ENCODE measurements at places on chromosomes 3 and 15. TPM values are rescaled to one million over a fixed set of nuclear protein-coding genes. Genes with fewer than 3 reads are reported as not detected.

The ATG3 gene
- 32.1 TPM for total RNA-seq

The NUSAP1 gene
- total RNA-seq, result 388 TPM

The ACOX2 gene
- 4.3 TPM for total RNA-seq

The CPEB1 gene
- total RNA-seq, result 2.1 TPM

The AQR gene
- 38.4 TPM for total RNA-seq

DNA sequence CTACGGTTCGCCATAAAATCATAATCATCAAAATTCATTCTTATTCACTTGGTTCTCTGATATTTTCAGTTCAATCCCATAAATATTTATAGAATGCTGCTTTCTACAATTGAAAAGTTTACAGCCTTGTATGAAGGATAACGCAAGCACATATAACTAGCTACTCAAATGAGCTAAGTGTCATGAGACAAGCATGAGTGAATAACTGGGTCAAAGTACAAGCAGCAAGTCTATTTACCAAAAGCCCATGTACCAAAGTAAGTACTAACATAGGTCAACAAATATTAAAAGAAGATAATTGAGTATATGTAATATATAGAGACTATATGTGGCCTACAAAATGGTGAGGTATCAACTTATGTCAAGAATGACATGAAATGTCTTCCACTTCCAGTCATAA is 596.6 kb downstream of the GBE1 start:
- DNase-seq, result no peak
- H3K36me3 ChIP-seq, result no peaks in the 10 kb centered on the region
- no peaks in the 10 kb centered on the region for H3K27me3 ChIP-seq

- no peak for DNase-seq
- no peaks in the 10 kb centered on the region for H3K36me3 ChIP-seq
- no peak overlapping the region for H3K27ac ChIP-seq
- H3K27me3 ChIP-seq, result no peaks in the 10 kb centered on the region
- H3K4me1 ChIP-seq, result no peaks in the 10 kb centered on the region
Measured at GRCh38 chr3:141440942-141441341, 45.9 kb upstream of the RASA2 start.

DNA sequence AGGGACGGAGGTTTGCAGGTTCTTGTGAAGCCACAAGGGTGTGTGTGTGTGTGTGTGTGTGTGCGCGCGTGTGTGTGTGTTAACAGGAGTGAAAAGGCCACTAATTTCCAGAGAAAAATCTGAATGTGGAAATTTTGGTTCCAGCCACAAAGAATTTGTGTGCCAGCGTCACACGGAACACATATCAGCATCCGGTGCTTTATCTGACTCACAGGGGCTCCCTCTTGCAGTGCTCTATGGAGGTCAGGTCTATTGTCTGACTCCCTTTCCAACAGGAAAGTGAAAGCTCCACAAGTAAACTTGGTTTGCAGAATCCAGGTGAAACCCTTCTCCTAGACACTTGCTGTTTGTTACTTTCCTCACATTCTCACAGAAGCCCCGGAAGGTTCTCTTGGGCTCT is 6.2 kb downstream of the CLDN11 start:
- H3K4me3 ChIP-seq, result no peak overlapping the region
- no peak for DNase-seq
- H3K36me3 ChIP-seq, result no peaks in the 10 kb centered on the region
- peaks cover 42% of the 10 kb centered on the region for H3K4me1 ChIP-seq

DNA sequence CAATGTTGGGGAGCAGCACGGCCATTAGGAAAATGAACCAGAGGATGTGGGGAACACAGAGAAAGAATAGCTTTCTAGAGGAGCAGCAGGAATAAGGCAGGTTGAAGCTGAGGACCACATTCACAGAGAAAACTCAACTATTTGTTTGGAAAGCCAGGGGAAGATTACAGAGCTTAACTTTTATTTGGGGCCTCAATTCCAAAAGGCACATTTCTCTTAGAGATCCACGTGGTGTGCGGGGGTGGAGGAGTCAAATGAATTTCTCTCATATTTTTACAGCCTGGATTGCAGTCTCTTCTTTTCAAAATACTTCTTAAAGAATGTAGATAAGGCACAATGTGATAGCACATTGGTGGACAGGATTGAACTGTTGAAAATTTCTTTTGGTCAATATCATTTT is 253.7 kb downstream of the ROBO1 start:
- DNase-seq, result no peak
- no peak overlapping the region for H3K27ac ChIP-seq
- H3K4me3 ChIP-seq, result no peak overlapping the region
- no peaks in the 10 kb centered on the region for H3K4me1 ChIP-seq
- no peaks in the 10 kb centered on the region for H3K27me3 ChIP-seq

DNA sequence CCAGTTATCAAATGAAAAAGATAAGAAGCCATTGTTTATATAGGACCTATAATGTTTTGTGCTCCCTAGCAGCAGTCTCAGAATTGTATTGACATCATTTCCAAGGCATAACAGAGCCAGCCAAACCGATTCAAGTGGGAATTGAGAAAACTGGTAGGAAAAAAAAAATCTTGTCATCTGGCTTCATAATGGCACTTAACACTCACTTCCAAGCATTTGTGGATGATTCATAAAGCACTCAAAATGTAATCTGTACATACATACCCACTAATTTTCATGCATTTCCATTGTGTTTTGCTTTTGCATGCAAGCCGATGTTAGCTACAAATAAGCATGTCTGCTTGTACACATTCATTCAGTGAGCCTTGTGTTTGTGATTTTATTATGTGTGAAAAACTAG is 18.6 kb upstream of the TRPC1 start:
- H3K27ac ChIP-seq, result no peak overlapping the region
- H3K36me3 ChIP-seq, result no peaks in the 10 kb centered on the region
- no peaks in the 10 kb centered on the region for H3K4me1 ChIP-seq
- DNase-seq, result no peak
- no peaks in the 10 kb centered on the region for H3K27me3 ChIP-seq
- H3K4me3 ChIP-seq, result no peak overlapping the region

GRCh38 chr3:185960522-185961288 is 22.9 kb upstream of the TRA2B start:
- DNase-seq, result peak; percentile 28
- peaks cover 12% of the 10 kb centered on the region for H3K4me1 ChIP-seq
- no peaks in the 10 kb centered on the region for H3K36me3 ChIP-seq

GRCh38 chr3:52220380-52221026 is 4.9 kb downstream of the TLR9 start:
- H3K27me3 ChIP-seq, result no peaks in the 10 kb centered on the region
- H3K27ac ChIP-seq, result no peak overlapping the region
- H3K36me3 ChIP-seq, result no peaks in the 10 kb centered on the region

GRCh38 chr3:73036694-73037591 is 24.5 kb upstream of the EBLN2 start:
- no peak overlapping the region for H3K4me3 ChIP-seq
- no peak for DNase-seq
- H3K4me1 ChIP-seq, result peaks cover 14% of the 10 kb centered on the region

DNA sequence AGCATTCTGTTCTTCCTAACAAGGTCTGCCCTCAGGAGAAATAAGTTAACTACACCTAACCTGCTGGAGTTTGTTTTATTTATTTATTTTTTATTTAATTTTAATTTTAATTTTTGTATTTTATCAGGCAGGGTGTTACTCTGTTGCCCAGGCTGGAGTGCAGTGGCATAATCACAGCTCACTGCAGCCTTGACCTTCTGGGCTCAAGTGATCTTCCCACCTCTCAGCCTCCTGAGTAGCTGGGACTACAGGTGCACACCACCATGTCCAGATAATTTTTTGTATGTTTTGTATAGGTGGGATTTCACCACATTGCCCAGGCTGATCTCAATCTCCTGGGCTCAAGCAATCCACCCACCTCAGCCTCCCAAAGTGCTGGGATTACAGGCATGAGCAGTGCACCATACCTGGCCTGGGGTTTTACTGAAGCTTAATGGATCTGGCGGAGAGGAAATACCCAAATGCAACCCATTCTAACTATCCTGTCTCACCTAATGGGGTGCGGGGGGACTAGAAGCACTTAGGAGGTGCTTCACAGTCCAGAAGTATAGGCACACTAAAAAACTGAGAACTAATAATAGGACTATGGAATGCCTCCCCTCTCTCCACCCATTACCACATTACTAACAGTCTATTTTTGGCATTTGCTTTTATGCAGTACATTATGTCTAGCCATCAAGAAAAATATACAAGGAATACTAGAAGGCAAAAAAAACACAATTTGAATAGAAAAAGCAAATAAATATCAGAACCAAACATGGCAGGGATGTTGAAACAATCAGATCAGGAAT is 61.4 kb downstream of the TTBK2 start:
- H3K36me3 ChIP-seq, result no peaks in the 10 kb centered on the region
- no peak for DNase-seq

DNA sequence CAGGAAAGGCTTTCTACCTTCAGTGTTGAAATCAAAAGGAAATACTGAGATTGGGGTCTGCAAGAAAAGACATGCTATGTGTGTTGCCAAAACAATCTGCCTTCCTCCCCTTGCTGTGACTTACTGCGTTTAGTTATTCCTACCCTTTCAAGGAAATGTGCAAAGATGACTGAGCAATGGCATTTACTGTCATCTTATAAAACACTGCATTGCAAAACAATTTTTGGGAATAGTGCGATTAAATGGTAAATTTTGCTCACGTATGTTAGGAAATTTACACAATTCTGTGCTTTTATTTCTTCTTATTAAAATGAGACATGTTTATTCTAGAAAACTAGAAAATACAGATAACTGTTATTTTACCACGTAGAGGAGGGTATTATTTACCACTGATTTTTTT is 45.8 kb downstream of the PDE8A start:
- no peaks in the 10 kb centered on the region for H3K36me3 ChIP-seq
- DNase-seq, result no peak
- no peaks in the 10 kb centered on the region for H3K27me3 ChIP-seq
- H3K4me1 ChIP-seq, result peaks cover 40% of the 10 kb centered on the region
- no peak overlapping the region for H3K27ac ChIP-seq

- DNase-seq, result no peak
- H3K4me1 ChIP-seq, result no peaks in the 10 kb centered on the region
- H3K36me3 ChIP-seq, result no peaks in the 10 kb centered on the region
- H3K27me3 ChIP-seq, result no peaks in the 10 kb centered on the region
- no peak overlapping the region for H3K27ac ChIP-seq
- no peak overlapping the region for H3K4me3 ChIP-seq
Measured at GRCh38 chr3:172600644-172601065, 77.4 kb upstream of the TNFSF10 start.

DNA sequence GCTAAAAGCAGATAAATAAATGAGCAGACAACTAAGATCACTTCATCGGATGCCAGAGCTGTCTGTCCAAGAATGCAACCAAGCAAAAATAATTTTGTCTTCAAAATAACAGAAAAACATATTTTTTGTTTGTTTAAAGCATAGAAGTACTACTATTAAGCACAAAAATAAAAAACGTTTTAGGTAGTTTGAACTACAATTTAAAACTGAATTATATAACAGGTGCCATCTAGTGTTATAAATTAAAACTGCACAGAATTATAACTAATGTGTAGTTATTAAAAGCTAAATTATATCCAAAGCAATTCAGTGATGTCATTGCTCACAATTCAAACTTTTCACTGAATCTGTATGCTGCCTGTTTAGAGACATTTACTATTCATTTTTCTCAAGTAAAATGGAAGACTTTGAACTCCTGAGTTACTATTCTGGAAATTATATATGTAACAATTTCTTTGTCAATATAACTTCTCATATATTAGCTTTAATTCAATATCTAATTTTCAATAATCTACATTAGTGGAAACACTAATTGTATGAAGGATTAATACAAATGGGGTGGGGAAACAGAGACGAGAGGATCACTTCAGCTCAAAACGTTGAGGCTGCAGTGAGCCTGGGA is 29.5 kb downstream of the LINS1 start:
- H3K27me3 ChIP-seq, result no peaks in the 10 kb centered on the region
- DNase-seq, result no peak
- H3K4me1 ChIP-seq, result no peaks in the 10 kb centered on the region
- no peak overlapping the region for H3K27ac ChIP-seq
- H3K36me3 ChIP-seq, result no peaks in the 10 kb centered on the region
- no peak overlapping the region for H3K4me3 ChIP-seq

DNA sequence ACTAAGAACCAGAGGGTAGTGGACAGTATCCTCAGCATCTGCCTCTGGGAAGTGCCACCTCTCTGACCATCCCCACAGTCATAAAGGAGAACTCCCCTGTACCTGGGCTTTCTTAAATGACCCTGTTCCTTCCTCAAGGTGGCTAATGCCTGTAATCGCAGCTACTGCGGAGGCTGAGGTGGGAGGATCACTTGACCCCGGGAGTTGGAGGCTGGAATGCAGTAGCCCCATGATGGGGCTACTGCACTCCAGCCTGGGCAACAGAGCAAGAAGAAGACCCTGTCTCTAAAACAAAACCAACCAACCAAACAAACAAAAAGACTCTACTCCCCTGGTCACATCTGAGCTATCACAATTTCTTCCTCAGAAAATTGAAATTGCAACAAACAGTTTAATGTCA is 848 bp upstream of the BUB1B start:
- no peaks in the 10 kb centered on the region for H3K27me3 ChIP-seq
- H3K36me3 ChIP-seq, result peaks cover 4% of the 10 kb centered on the region
- no peak overlapping the region for H3K4me3 ChIP-seq
- no peak for DNase-seq
- no peak overlapping the region for H3K27ac ChIP-seq

DNA sequence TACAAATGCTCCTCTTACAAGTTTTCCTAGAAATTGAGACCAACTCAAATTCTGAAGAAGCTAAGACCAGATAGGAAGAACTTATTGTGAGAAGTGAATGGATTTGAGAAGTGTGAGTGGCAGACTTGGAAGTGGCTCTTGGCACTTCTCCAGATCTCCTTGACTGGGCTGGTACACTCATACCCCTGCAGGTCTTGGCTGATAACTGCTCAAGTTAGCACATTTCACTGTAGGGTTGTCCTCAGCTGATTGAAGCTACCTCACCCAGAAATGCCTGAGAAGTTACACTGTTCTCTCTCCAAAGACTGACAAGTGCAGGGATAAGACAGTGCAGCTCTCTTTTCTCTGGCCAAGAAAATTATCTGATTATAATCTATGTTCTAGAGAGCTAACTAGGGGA is 16.5 kb upstream of the CLDN1 start:
- H3K36me3 ChIP-seq, result peaks cover 3% of the 10 kb centered on the region
- H3K27me3 ChIP-seq, result no peaks in the 10 kb centered on the region
- no peak overlapping the region for H3K27ac ChIP-seq
- DNase-seq, result no peak
- H3K4me3 ChIP-seq, result no peak overlapping the region
- H3K4me1 ChIP-seq, result no peaks in the 10 kb centered on the region

DNA sequence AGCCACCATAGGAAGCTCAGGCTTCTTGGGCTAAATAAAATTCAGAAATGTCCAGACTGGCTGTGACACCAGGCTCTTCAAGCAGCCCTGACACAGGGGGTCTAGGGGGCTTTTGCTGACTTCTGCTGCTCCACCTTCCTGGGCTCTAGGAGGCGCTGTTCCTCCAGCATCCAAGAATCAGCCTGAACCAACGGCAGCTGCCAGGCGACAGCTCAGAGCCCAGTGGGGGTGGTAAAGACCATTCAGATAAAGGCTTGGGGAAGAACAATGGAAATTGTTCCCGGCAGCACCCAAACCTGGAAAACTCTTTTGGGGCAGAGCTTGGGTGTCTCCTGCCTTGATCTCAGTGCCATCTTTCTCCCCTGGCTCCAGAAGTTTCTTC is 21.6 kb upstream of the PSTPIP1 start:
- peaks cover 4% of the 10 kb centered on the region for H3K4me1 ChIP-seq
- H3K4me3 ChIP-seq, result no peak overlapping the region
- DNase-seq, result peak; percentile 89
- H3K36me3 ChIP-seq, result no peaks in the 10 kb centered on the region
